Gastrocnemius medialis (tissue), 4 donors: ENCODE measurements at places on chromosomes 6 and 20. TPM values are rescaled to one million over a fixed set of nuclear protein-coding genes. Genes with fewer than 3 reads are reported as not detected.

DNA sequence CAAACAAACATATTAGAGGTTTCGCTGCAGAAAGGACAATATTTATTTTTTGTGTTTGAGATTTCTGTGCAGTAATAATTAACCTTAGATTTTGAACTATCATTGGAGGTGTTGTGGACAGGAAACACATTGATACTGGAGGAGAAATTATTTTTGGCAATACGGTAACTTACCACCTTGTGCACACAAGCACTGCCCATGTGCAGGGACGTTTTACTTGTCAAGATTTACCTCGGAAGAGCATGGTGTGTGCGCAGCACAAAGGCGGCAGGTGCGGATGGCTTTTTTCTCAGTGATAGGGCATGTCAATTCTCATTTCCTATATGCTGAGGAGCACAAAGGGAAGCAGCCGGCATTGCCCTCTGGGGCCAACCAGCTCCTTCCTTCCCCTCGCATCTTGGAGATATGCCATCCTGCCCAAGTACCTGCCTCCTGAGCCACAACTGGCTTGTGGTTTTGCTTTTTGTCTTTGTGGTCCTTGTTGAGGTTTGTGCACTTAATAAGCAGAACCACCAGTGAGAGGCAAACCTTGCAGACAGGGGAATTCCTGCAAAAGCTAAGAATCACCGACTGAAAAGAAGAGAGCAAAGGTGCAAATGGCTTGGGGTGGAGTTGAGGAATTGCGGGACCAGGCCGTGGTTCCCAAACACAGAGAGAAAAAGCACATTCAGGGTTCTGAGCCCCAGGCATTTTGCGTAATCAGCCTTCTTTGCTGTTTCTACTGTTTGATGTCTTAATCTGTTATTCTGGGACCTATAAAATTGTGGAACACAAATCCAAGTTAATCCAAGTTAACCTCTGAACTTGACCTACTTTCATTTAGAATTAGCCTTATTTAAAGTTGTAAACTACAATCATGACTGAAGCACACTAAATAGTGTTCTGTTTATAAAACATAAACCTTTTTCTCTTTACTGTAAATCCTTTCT, 21.9 kb downstream of the SAMD5 start:
- DNase-seq = no peak

DNA sequence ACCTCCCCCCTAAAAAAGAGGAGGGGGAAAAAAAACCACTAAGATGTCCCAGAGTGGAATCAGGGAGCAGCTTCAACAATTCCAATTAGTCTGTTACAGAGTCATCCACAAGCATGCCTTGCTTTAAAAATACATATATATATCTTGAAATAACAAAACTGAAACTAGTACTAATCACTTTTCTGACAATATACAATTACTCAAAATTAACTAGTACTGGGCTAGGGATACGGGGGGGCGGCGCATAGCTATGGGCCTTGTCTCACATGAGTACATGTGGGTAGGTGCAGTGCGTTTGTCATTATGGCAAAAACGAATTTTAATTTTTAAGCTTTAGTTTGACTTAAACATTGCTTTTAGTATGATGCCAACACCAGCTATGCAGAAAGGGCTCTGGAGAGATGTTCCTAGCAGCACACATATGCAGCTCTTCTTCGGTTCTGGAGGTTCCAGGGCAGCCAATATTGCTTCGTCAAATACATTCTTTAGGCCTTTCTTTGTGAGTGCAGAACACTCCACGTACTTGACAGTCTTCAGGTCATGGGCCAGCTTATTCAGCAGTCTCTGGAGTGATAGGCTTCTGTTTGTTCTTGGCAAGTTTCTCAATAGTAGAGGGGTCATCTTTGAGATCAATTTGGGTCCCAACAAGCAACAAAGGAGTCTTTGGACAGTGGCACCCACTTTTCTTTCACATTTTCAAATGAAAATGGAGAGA, 38.8 kb downstream of the ITCH start:
- no peak for DNase-seq

- DNase-seq = no peak
These were observed 19.0 kb downstream of the CTCFL start for GRCh38 chr20:57505979-57506378.

- no peak for DNase-seq
These were observed 320.9 kb upstream of the SASH1 start for GRCh38 chr6:148021699-148022098.

The PSORS1C1 gene
- not detected for total RNA-seq
